ENCODE measurements at places on chromosomes 1 and 21.

GRCh38 chr1:109248444-109248796, 919 bp upstream of the CELSR2 start:
- no peak for DNase-seq

DNA sequence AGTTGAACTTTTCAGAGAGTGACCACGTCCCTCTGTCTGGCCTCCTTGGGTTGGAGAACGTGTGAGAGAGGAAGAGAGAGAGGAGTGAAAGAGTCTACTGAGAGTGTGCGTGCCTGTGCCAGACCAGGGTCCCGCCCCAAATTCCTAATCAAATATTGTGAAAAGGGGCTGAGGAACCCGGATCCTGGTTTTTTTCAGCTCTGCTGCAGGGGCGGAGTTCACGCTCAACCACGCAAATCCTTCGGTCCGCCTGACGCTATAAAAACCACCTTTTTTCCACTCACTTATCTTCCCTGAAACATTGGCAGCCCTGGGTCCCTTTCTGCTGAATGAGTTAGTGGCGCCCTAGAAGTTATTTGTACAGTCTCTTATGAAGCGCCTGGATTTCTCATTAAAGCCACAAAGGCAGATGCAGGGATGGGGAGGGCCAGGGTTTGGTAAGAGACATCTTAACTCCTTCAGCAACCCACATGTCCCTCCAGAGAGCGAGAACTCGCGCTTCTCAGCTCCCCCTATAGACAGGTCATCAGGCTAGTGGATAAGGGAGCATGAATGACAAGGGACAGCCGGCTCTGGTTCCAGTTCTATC, at the start of gene FMOD:
TSS of gene FMOD (minus strand) at position 86 of the 589 bp plus-strand sequence. CDS start 2,852 bp downstream, outside the sequence.
- DNase-seq, result no peak

DNA sequence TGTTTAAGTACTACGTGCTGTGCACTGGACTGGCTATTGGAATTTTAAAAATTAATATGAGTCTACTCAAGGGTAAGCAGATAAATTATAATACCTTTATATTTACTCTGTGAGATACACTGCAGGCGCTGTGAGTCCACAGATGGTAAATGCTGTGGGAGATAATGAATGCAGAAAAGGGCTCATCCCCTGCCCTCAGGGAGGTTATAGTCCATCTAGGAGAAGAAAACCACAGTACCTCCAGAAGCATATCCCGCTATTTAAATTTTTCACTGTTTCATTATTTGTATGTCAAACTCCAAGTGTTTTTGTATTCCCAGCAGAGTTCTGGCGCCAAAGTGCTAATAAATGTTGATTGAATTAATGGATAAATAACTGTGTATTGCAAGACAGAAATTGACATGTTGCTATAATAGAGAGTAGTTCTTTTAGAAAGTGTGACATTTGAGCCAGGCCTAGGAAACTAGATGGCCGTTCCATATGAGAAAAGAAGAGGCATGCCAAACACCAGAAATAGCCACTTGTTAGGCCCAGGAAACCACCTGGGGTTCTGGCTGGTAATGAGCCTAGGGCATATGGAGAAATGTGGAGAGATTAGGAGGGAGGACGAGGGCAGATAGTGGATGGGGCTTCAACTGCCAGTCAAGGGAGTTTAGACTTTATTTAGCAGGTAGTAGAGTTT, 61.7 kb downstream of the LRRC8D start:
- no peak for DNase-seq

DNA sequence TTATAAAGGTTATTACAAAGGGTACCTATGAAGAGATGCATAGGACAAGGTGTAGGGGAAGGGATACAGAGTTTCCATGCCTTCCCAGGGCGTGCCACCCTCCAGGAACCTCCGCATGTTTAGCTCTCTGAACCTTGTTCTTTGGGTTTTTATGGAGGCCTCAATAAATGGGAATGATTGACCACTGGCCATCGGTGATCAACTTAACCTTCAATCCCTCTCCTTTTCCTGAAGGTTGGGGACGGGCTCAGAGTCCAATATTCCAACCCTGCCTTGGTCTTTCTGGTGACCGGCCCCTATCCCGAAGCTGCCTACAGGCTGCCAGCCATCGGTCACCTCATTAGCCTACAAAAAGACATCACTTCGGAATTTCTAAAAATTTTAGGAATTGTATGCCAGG, 11.7 kb downstream of the CD244 start:
- no peak for DNase-seq

DNA sequence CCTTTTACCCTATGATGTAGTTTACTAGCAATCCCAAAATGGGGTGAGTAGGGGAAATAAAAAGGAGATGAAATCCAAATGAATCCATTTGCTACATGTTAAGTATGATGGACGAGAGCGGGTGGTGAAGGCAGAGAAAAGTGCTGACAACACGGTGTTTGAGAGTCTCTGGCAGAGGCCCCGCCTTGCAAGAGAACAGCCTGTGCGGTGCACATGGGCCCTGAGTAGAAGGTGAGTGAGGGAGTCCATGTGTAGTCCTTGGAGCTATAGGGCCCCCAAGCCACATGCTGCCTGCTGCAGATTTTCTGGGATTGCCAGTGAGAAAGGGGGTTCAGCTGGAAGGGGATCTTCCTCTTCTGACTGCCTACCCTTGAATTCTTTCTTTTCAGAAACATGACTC, 177.1 kb downstream of the TNR start:
- no peak for DNase-seq

DNA sequence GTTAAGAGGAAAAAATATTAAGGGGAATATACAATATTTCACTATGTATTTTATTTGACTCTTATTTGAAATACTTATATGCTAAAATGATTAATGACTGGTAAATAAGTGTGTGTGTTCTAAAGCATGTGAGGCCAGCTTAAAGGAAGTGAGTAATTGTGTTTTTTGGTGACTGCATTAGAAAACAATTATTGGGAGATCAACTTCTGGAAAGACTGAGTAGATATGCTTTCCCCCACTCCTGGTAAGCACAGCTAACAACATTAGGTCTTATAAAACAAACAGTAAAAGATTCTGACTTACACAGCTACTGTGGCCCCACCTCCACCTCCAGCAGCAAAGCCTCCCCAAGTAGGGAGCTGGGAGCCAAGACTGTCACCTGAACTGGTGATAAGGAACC, 403.0 kb downstream of the SRGAP2C start:
- DNase-seq, result no peak

DNA sequence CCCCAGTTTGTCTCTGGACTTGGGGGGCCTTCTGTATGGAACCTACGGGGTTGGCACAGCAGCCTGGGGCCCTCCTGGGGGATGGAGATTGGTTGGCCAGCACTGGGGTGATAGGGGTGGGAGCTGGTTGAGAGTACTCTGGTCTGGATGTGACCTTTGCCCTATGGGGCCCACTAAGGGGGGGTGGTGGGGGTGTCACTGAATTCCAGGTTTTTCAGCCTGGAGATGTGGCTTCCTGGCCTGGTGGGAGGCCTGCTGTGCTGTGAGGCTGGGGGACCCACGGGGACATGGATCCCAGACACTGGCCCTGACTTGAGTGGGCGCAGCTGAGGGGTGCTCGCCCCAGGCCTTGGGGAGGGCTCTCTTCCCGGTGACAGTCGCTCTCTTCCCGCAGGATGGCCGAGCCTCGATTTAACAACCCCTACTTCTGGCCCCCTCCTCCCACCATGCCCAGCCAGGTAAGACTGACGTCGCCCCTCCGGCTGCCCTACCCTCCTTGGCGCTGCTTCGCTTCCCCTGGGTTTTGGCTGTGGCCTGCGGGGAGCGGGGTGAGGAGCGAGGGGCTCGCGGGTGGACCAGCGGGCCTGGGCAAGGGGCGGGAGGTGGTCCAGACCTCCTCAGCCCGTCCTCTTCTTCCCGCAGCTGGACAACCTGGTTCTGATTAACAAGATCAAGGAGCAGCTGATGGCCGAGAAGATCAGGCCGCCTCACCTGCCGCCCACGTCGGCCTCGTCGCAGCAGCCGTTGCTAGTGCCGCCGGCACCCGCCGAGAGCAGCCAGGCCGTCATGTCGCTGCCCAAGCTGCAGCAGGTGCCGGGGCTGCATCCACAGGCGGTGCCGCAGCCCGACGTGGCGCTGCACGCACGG, 19.6 kb downstream of the ZNF362 start:
- DNase-seq, result no peak

DNA sequence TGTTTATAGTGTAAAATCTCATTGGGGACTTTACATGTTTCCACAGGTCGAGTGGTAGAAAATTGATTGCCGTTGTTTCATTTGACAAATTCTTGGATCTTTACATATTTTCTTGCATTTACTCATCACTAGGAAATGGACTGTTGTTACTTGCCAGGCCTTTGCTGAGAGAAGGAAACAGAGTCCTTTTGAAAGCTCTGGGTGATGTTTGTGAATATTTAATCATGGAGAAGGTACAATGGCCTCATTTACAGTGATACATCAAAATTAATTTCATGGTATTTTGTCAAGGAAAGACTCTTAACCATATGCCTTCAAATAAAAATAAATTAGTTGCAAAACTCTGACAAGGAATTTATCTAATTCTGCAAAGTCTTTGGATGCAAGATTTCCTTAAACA, 198.0 kb downstream of the GRIK1 start:
- no peak for DNase-seq

- no peak for DNase-seq
Observed at GRCh38 chr1:163331116-163331515, 9.4 kb downstream of the NUF2 start.

DNA sequence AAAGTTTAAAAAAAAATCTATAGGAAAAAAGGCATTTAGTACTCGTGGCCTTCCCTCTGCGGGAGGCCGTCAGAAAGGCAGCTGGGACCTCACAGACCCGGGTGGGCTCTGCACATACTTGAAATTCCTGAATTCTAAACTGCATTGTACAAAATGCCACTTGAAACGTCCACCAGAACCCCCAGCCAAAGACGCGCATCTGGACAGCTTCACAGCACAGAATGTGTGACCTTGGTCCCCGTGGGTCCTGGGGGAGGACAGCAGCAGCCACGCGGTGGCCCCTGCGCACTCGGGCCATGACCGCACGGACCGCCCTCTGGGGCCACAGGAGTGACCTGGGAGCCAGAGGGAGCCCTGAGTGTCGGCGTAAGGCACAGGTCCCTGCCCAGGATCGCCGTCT, 20.6 kb upstream of the MRPS14 start:
- DNase-seq, result no peak

DNA sequence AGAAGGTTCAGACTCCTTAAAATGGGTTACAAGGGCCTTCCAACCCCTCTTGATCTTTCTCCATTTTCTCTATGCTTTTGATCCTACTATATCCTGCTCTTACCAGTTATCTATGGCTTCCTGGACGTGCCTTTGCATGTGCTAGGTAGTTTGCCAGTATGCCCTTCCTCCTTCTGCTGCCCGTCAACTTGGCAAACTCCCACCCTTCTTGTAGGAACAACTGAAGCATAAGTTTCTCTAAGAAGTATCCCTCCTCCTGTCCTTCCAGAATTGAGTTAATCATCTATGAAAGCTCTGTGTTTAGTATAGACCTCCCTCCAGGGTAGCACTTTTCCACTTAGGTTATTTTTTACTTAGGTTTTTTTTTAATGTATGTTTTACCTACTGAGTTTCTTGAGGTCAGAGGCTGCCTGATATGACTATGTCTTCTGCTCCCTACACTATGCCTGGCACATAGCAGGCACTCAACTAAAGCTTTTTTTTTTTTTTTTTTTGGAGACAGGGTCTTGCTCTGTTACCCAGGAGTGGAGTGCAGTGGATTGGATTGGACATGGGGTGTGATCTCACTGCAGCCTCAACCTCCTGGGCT, 10.0 kb upstream of the IGSF3 start:
- DNase-seq, result peak; percentile 15

GRCh38 chr1:203281033-203281432, 24.3 kb upstream of the BTG2 start:
- no peak for DNase-seq

GRCh38 chr21:26210614-26211013, 40.0 kb upstream of the APP start:
- no peak for DNase-seq

DNA sequence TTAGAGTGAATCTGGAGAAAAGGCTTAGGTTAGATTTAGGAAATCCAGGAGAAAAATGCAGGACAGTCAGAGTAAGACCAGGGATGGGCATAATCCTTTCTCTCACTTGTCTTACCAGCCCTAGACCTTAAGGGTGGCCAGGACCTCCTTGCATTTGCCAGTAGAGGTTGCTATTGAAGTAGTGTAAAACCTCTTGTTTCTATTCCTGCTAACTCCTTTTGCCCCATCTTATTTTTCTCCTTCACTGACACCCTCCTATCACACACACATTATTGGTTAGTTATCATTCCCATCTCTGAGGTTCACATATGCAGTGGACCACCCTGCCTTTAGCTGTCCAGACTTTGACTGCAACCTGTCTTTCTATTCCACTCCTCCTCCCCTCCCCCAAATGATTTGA, 75.0 kb upstream of the MACF1 start:
- DNase-seq, result peak; percentile 23

GRCh38 chr1:81232420-81232819, 568.3 kb upstream of the ADGRL2 start:
- no peak for DNase-seq

DNA sequence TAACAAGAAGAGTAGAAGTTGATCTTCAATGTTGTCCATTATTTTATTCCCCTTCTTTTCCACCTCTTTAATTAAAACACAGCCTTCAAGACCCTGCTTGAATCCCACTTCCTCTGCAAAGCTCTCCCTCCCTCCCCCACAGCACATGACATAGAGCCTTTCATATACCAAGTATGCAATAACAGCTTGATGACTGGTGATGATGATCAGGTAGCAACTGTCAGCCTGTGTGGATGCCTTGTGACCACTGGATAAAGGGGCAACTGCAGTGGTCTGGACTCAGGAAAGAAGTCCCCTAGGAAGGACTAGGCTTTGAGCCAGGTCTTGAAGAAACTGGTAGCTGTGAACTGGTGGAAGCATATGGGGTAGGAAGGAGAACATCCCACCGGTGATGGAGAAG, 53.8 kb upstream of the PRDX6 start:
- DNase-seq, result no peak

DNA sequence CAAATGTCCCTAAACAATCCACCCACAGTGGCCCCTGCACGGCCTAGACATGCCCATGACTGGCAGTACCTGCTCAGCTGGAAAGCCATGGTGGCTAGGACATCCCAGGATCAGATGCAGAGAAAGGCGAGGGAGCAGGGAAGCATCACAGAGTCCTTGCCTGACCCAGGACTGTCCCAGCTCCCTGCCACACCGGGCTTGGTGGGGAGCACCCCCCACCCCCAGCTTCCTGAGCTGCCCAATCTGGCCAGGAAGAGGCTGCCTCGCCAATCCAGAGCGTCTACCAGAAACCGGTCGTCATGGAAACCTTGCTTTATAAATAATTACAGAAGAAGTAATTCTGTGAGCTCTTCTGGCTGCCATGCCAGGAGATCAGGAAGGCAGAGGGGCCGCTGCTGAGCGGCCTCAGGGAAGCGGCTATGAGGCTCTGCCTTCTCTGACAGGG, 34.8 kb downstream of the ACOT7 start:
- no peak for DNase-seq

Measured in kidney glomerular epithelial cell (primary cell).